Pulmonary artery endothelial cell (primary cell): ENCODE measurements at places on chromosomes 1 and 21. TPM values are rescaled to one million over a fixed set of nuclear protein-coding genes. Genes with fewer than 3 reads are reported as not detected.

SV2A gene
- total RNA-seq: 5.7 and 6.3 TPM in 2 replicates

SPATA21 gene
- total RNA-seq: not detected in 2 replicates

BEST4 gene
- total RNA-seq: under 0.01 TPM in 1 of 2 replicates, not detected in the other

PADI2 gene
- not detected in 2 replicates for total RNA-seq

ZBTB8B gene
- total RNA-seq: under 0.01 and 0.07 TPM in 2 replicates

C1QTNF12 gene
- total RNA-seq: 0.33 TPM in 1 of 2 replicates, not detected in the other

PTCH2 gene
- 0.04 and 0.07 TPM in 2 replicates for total RNA-seq

CRNN gene
- not detected in 2 replicates for total RNA-seq

MX1 gene
- total RNA-seq: 12.9 and 14.6 TPM in 2 replicates

OR2G6 gene
- total RNA-seq: not detected in 2 replicates

DHX9 gene
- total RNA-seq: 190 and 272 TPM in 2 replicates

CD5L gene
- total RNA-seq: not detected in 2 replicates

TRIM17 gene
- total RNA-seq: not detected in 2 replicates

PCSK9 gene
- total RNA-seq: 0.07 TPM in 2 replicates

DNAH14 gene
- 1.9 and 3.6 TPM in 2 replicates for total RNA-seq

FCAMR gene
- not detected in 2 replicates for total RNA-seq

CLCNKA gene
- total RNA-seq: not detected in 2 replicates

HES3 gene
- not detected in 2 replicates for total RNA-seq

C4BPA gene
- not detected in 2 replicates for total RNA-seq

S100A2 gene
- total RNA-seq: 1.6 and 2.2 TPM in 2 replicates

WNT4 gene
- 0.04 and 0.13 TPM in 2 replicates for total RNA-seq

AIRE gene
- under 0.01 TPM in 1 of 2 replicates, not detected in the other for total RNA-seq

SLC5A9 gene
- not detected in 2 replicates for total RNA-seq

HTR1D gene
- 0.26 and 0.42 TPM in 2 replicates for total RNA-seq
